ENCODE measurements at places on chromosomes 1 and 21. TPM values are rescaled to one million over a fixed set of nuclear protein-coding genes. Genes with fewer than 3 reads are reported as not detected.
A peak's percentile ranks its signal among the peaks of the same experiment; 100 is the strongest.

- peaks cover 10% of the 10 kb centered on the region for H3K36me3 ChIP-seq
- no peaks in the 10 kb centered on the region for H3K27me3 ChIP-seq
- H3K4me3 ChIP-seq = peak overlapping the region; percentile 82
- peaks cover 33% of the 10 kb centered on the region for H3K4me1 ChIP-seq
- H3K27ac ChIP-seq = peak overlapping the region; percentile 86
These were observed 674 bp downstream of the BCL10 start for GRCh38 chr1:85275701-85276214.

- peaks cover 40% of the 10 kb centered on the region for H3K4me1 ChIP-seq
- no peaks in the 10 kb centered on the region for H3K36me3 ChIP-seq
- no peak overlapping the region for H3K27ac ChIP-seq
- DNase-seq = peak; percentile 69
- no peak overlapping the region for H3K4me3 ChIP-seq
These were observed 74.1 kb downstream of the XCL2 start for GRCh38 chr1:168469690-168470089.

DNA sequence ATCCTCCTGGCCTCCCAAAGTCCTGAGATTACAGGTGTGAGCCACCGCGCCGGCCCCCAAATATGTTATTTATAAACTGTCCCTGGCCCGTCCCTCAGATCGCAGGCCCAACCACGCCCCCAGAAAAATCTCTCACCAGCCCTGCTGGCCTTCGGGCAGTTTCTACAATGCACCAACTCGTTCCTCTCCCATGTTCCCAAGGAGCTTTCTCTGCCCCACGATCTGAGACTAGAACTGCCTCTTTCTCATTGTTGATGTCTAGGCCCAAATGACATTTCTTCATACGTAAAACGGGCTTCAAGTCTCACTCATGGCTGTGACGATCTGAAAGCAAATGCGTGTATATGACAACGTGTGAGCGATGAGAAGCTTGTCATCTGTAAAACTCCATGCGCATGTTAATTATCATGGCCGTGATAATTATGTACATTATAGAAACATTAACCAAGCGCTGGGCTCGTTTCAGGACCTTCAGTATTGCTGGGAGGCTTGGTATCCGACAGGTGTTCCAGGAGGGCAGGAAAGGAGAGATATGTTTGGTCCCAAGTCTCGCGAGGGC is 748 bp upstream of the NIPAL3 start:
- DNase-seq = no peak
- peak overlapping the region; percentile 78 for H3K4me3 ChIP-seq
- peaks cover 3% of the 10 kb centered on the region for H3K36me3 ChIP-seq
- H3K27ac ChIP-seq = no peak overlapping the region
- no peaks in the 10 kb centered on the region for H3K27me3 ChIP-seq
- peaks cover 57% of the 10 kb centered on the region for H3K4me1 ChIP-seq

Gene DCST1
- total RNA-seq = not detected

Gene C1orf50
- 5.9 TPM for total RNA-seq
